Gastroesophageal sphincter (tissue), 4 donors: ENCODE measurements at places on chromosomes 16 and 17. TPM values are rescaled to one million over a fixed set of nuclear protein-coding genes. Genes with fewer than 3 reads are reported as not detected.

Gene RNF222
- total RNA-seq: not detected

Gene HIRIP3
- 26.3 TPM for total RNA-seq

Gene BICDL2
- total RNA-seq: 0.31 TPM

Gene TMEM238L
- total RNA-seq: not detected

Gene OR4D1
- total RNA-seq: not detected

Gene WNT3
- 1.3 TPM for total RNA-seq

Gene NAT9
- total RNA-seq: 34.7 TPM

Gene CD300H
- not detected for total RNA-seq

Gene IRF8
- total RNA-seq: 13.8 TPM

Gene VMO1
- not detected for total RNA-seq

Gene ZG16
- total RNA-seq: not detected

Gene TANGO6
- total RNA-seq: 20.4 TPM

Gene KRT33A
- total RNA-seq: not detected

Gene SEC14L5
- 0.54 TPM for total RNA-seq
